ENCODE measurements at places on chromosomes 2 and 18. TPM values are rescaled to one million over a fixed set of nuclear protein-coding genes. Genes with fewer than 3 reads are reported as not detected.

The HOXD10 gene
- total RNA-seq = not detected

- no peaks in the 10 kb centered on the region for H3K36me3 ChIP-seq
- H3K27ac ChIP-seq = no peak overlapping the region
- no peaks in the 10 kb centered on the region for H3K4me1 ChIP-seq
- no peak for DNase-seq
These were observed 94.4 kb downstream of the SGPP2 start for GRCh38 chr2:222518570-222519381.

GRCh38 chr2:37039580-37039979 lies 44.6 kb downstream of the HEATR5B start:
- no peaks in the 10 kb centered on the region for H3K4me1 ChIP-seq
- DNase-seq = no peak
- no peak overlapping the region for H3K4me3 ChIP-seq

GRCh38 chr2:858646-859045 lies 92.0 kb upstream of the SNTG2 start:
- no peaks in the 10 kb centered on the region for H3K4me1 ChIP-seq
- H3K27ac ChIP-seq = no peak overlapping the region
- no peak overlapping the region for H3K4me3 ChIP-seq
- DNase-seq = no peak
- H3K27me3 ChIP-seq = no peaks in the 10 kb centered on the region
- no peaks in the 10 kb centered on the region for H3K36me3 ChIP-seq

GRCh38 chr2:98457045-98457696 lies 12.5 kb downstream of the INPP4A start:
- no peak for DNase-seq
- H3K36me3 ChIP-seq = no peaks in the 10 kb centered on the region
- H3K27me3 ChIP-seq = no peaks in the 10 kb centered on the region
- H3K4me1 ChIP-seq = no peaks in the 10 kb centered on the region
- H3K4me3 ChIP-seq = no peak overlapping the region

GRCh38 chr2:74481961-74482800 lies 617 bp downstream of the CCDC142 start:
- DNase-seq = no peak
- peak overlapping the region; percentile 87 for H3K27ac ChIP-seq

DNA sequence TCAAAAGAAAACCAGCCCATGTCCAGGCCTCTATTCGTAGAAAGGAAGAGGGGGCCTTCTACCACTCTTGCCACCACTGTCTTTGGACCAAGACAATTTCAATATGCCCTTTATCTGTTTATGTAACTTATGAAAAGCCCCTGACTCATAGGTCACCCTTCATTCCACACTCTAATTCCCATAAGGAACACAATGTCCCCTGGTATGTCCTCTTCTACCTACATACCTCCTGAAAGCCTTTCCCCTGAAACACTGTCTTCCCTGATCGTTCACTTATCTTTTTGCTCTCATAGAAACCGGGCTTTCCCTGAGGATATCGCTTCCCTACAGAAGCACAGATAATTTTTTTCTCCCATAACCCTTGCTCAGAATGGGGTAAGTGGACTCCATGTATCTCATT lies 13.3 kb downstream of the EIF2AK3 start:
- H3K27me3 ChIP-seq = no peaks in the 10 kb centered on the region
- H3K27ac ChIP-seq = peak overlapping the region; percentile 39
- no peak overlapping the region for H3K4me3 ChIP-seq
- H3K36me3 ChIP-seq = no peaks in the 10 kb centered on the region

GRCh38 chr2:113200736-113201490 lies 27.1 kb downstream of the PSD4 start:
- H3K36me3 ChIP-seq = no peaks in the 10 kb centered on the region
- H3K27ac ChIP-seq = no peak overlapping the region
- no peak overlapping the region for H3K4me3 ChIP-seq
- DNase-seq = no peak
- H3K27me3 ChIP-seq = no peaks in the 10 kb centered on the region

- no peaks in the 10 kb centered on the region for H3K27me3 ChIP-seq
These were observed 39.5 kb downstream of the NIFK start for GRCh38 chr2:121697108-121697631.

GRCh38 chr2:79083597-79084251 lies 4.1 kb downstream of the REG1B start:
- no peak for DNase-seq
- H3K4me1 ChIP-seq = no peaks in the 10 kb centered on the region
- H3K27ac ChIP-seq = peak overlapping the region; percentile 6
- H3K4me3 ChIP-seq = peak overlapping the region; percentile 0
- no peaks in the 10 kb centered on the region for H3K36me3 ChIP-seq

DNA sequence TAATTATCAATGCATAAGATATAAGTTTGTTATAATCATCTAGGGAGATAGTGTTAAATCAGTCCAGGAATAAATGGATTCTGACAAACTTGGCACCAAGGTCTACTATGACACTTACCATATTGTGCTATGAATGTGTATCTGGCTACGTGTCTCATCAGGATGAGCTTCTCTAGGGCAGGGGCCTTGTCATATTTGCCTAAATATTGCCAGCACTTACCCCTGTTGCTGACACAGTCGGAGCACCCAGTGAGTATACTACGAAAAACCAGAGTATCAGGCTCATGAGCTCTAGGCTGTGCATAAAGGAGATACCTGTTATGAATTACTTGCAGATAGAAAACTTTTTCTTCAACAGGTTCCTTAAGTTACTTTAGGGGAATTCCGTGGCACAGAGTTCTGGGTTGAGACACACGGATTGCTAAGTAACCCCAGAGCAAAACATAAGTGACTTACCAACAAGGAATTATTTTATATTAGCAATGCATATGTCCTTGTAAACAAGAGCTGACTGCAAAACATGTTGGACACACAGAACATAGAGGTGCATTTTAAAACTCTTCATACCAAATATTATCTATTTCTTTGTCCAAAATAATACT lies 7.7 kb upstream of the TTC39C start:
- no peaks in the 10 kb centered on the region for H3K4me1 ChIP-seq
- no peak overlapping the region for H3K4me3 ChIP-seq
- no peaks in the 10 kb centered on the region for H3K36me3 ChIP-seq
- DNase-seq = no peak
- H3K27me3 ChIP-seq = no peaks in the 10 kb centered on the region

The C2orf92 gene
- 8.2 TPM for total RNA-seq

DNA sequence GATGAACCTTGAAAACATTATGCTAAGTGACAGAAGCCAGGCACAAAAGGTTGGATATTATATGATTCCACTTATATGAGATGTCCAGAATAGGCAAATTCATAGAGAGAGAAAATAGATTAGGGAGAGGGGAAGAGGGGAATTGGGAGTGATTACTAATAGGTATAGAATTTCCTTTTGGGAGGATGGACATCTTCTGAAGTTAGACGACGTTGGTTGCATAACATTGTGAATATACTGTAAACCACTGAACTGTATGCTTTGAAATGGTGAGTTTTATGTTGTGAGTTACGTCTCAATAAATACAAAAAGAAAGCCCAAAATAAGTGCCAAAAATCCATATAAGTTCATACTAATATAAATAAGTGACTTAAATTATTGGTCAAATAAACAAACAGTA lies 18.6 kb upstream of the CYP26B1 start:
- no peaks in the 10 kb centered on the region for H3K36me3 ChIP-seq
- no peak overlapping the region for H3K4me3 ChIP-seq
- H3K27ac ChIP-seq = no peak overlapping the region
- no peaks in the 10 kb centered on the region for H3K27me3 ChIP-seq

The ERLEC1 gene
- 36.3 TPM for total RNA-seq

DNA sequence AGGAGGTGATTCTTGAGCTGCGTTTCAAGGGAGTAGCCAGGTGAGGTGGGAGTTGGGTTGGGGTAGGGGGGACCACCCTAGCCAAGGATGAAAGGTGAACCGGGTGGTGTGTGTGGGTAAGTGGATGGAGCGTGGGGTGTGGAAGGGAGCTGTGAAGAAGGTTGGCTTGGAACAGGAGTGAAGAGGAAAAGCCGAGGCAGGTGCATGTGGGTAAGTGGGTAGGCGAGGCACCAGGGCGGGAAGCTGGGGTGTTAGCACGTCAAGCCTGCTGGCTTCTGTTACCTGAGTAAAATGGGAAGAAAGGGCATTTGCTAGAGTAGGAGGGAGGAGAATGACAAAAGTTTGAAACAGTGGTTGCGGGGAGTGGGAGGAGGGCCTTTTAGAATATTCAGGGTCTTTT lies 31.6 kb downstream of the TANC1 start:
- no peak overlapping the region for H3K27ac ChIP-seq
- no peaks in the 10 kb centered on the region for H3K27me3 ChIP-seq
- H3K36me3 ChIP-seq = no peaks in the 10 kb centered on the region
- H3K4me3 ChIP-seq = no peak overlapping the region

The KCNK3 gene
- total RNA-seq = 23.6 TPM

GRCh38 chr2:113124181-113124961 lies 3.0 kb upstream of the IL1RN start:
- no peak overlapping the region for H3K27ac ChIP-seq
- H3K4me3 ChIP-seq = no peak overlapping the region
- no peaks in the 10 kb centered on the region for H3K4me1 ChIP-seq
- no peaks in the 10 kb centered on the region for H3K36me3 ChIP-seq

DNA sequence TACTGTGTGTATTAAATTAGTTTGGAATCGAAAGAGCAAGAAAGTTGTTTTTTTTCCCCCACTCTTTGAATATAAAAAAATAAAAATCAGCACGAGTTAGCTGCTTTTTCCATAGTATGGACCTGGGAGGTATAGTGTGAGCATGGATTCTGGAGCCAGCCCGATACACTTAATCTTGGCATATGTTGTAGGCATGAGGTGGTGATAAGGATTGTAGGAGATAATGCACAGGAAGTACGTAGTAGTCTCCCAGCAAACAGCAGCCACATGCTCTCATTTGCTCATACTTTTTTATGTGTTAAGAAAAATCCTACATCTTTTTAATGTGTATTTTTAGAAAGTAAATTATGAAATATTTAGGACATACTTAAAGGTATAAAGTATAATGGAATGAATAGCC lies 2.1 kb upstream of the DNAJC27 start:
- no peaks in the 10 kb centered on the region for H3K27me3 ChIP-seq
- no peak overlapping the region for H3K27ac ChIP-seq
- H3K36me3 ChIP-seq = no peaks in the 10 kb centered on the region
- H3K4me3 ChIP-seq = no peak overlapping the region
- H3K4me1 ChIP-seq = peaks cover 6% of the 10 kb centered on the region

The KCMF1 gene
- total RNA-seq = 90.4 TPM

- H3K27ac ChIP-seq = no peak overlapping the region
- no peaks in the 10 kb centered on the region for H3K4me1 ChIP-seq
- no peak overlapping the region for H3K4me3 ChIP-seq
- no peak for DNase-seq
- H3K36me3 ChIP-seq = no peaks in the 10 kb centered on the region
These were observed 40.4 kb upstream of the ANKRD62 start for GRCh38 chr18:12053289-12053688.

- no peak for DNase-seq
- H3K27me3 ChIP-seq = no peaks in the 10 kb centered on the region
- H3K27ac ChIP-seq = no peak overlapping the region
- H3K36me3 ChIP-seq = no peaks in the 10 kb centered on the region
- H3K4me1 ChIP-seq = no peaks in the 10 kb centered on the region
- H3K4me3 ChIP-seq = no peak overlapping the region
These were observed 16.7 kb downstream of the LHCGR start for GRCh38 chr2:48738806-48739205.

GRCh38 chr2:30410217-30410616 lies 36.8 kb upstream of the LCLAT1 start:
- no peaks in the 10 kb centered on the region for H3K36me3 ChIP-seq
- H3K4me1 ChIP-seq = no peaks in the 10 kb centered on the region
- no peak overlapping the region for H3K4me3 ChIP-seq
- no peak for DNase-seq

The RGPD6 gene
- total RNA-seq = 9.9 TPM

DNA sequence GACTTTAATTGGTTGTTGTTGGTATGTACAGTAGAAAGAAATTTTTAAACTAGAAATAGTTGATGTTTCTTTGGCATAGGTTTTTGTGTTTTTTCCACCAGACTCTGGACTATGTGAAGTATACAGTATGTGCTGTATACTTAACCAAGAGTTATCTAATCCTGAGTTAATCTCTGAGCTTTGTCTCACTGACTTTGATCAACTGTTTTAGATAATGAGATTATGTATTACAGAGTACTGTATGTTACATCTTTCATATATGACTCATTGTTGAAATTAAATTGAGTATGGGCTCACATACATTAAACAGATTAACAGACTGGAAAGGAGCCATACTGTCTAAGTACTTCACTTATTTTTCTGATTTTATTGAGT lies 38.0 kb downstream of the ACTR2 start:
- DNase-seq = no peak
- H3K27me3 ChIP-seq = no peaks in the 10 kb centered on the region
- H3K36me3 ChIP-seq = no peaks in the 10 kb centered on the region
- no peak overlapping the region for H3K27ac ChIP-seq
- H3K4me1 ChIP-seq = no peaks in the 10 kb centered on the region

The KLHL14 gene
- total RNA-seq = not detected

DNA sequence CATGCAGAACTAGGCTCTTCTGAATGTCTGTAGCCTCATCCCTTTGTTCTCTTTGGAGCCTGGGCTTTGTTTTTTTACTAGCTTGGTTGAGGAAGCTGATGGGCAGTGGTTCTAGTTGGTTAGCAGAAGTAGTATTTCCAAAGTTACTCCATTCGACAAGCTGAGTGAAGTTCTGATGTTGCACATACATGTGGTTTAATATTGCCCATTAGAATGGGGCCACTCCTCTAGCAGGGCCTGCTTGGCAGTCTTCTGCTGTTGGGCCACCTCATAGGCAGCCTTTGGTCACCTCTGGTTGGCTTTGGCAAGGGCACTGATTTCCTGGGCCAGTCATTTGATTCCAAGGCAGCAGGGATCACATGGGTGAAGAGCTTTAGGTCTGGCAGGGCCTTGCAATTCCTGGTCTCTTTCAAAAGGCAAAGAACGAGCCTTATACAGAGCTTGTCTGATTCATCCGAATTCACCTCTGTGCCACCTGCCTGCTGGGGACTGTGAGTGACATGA lies 2.5 kb downstream of the RPIA start:
- peaks cover 39% of the 10 kb centered on the region for H3K4me1 ChIP-seq
- H3K36me3 ChIP-seq = no peaks in the 10 kb centered on the region
- peak; percentile 71 for DNase-seq
- H3K27me3 ChIP-seq = no peaks in the 10 kb centered on the region

The B4GALT6 gene
- total RNA-seq = 0.79 TPM
